ENCODE measurements at places on chromosomes 5 and 9.

- DNase-seq = no peak
Observed at GRCh38 chr5:41908374-41909079, 4.4 kb downstream of the RIMOC1 start.

DNA sequence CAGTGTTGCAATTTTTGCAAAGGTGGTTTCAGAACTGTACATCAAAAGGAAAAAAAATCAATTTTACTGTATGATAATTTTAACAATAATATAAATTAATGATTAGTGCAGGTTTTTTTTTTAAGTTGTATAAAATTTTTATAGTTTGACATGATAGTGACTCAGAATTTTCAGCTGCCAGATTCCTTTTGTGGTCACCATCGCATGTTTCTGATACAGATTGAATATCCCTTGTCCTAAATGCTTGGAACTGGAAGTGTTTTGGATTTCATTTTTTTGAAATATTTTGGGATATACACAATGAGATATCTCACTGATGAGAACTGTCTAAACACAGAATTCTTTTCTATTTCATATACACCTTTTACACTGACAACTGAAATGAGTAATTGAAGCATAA is 361.3 kb downstream of the RAB3C start:
- no peak for DNase-seq

DNA sequence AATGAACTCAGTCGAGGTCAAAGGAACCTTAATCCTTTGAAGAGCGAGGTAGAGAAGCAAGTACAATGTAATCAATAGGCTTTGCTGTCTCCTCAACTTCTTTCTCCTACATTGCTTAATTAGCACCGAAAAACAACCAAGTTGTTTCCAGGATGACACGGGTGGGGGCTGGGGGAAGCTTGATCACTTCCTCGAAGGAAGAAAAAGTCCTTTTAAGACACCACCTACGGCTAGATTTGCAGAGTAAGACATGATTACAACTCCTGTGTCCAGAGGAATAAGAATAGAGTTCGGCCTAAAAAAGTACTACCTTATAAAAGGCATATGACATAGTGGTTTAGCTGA is 811 bp upstream of the ARRDC3 start:
- no peak for DNase-seq

DNA sequence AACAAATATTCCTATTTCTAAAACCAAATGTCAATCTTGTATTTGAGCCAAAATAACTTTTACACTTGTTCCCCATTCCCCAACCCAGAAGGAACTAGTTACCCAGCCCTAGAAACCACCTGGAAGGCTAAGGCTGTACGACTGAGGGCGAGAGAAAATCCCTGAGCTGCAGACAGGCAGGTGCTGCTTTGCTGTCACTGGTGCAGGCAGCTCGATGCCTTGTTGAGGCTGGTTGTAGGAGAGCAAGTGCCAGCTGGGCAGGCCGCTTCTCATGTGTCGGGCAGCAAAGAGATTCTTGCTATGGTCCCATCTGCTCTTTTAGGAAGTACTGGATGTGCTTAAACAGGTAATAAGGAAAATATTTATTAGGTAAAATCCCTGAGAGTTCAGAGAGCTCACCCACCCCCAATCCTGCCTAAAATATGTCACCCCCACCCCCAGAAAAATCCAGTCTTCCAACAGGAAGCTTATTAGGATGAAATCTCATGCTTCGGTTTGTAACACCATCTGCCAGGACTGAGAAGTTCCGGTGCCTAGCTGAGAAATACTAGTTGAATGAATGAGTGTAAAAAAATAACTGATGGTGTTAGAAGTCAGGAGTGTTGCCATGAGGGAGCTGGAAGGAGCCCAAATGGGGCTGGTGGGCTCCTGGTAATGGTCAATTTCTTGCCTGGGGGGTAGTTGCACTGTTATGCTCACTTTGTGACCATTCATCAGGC is 91.1 kb upstream of the DMRT1 start:
- no peak for DNase-seq

DNA sequence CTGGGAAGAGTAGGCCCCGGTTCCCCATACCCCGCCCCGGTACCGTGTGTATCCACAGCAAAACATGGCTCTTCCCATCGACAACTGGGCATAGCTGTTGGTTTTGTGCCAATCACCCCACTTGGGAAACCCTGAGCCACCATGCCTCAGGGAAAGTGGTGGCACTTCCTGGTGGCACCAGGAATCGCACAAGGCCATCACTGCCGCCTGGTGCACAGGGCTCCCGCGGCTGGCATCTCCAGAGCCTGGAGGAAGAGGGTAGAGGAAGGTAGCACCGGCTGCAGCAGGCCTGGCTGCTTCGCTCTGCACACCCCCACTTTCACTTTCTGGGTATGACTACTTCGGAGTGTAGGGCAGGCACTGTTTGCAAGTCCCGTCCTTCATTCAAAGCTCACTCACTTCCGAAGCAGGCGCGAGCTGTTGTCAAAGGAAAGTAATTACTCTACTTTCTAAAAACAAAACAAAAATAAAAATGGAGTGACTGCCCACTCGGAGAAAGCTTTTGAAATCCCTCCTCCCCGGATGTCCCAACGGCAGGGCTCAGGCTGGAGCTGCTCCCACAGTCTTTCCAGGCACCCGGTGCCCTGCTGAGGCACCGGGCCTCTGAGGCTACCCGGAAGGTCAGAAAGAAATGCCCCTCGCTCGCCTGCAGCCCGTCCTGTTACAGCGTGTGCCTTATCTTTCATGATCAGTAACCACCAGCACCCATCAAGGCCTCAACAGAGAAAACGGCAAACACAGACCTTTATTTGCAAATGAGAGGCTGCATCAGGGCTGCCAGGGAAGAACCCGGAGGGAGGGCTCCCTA is 2.0 kb downstream of the BRD3 start:
- no peak for DNase-seq

- no peak for DNase-seq
Observed at GRCh38 chr5:77791926-77792325, 15.8 kb upstream of the TBCA start.

GRCh38 chr5:178466342-178466741 is 123.9 kb downstream of the COL23A1 start:
- DNase-seq = no peak

GRCh38 chr9:122954253-122954691 is 13.5 kb downstream of the RABGAP1 start:
- no peak for DNase-seq

DNA sequence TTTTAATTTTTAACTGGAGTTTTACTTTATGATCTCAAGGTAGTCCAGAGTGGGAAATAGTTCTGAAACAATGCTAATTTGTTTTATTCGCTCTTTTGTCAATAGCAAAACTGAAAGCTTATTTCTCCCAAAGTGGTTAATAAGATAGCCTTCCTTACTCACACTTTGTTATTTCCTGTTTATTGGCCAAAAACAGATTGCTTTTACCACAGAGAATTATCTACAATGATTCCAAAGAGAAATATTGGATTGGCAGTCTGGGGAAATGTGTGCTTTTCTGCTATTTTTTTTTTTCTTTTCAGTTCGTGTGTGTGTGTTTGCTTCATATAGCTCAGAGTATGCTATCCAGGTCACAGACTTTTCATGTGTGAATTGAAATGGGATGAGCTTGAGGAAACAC is 756.7 kb upstream of the RGMB start:
- no peak for DNase-seq

- no peak for DNase-seq
Observed at GRCh38 chr5:54601411-54602230, 84.1 kb downstream of the SNX18 start.

DNA sequence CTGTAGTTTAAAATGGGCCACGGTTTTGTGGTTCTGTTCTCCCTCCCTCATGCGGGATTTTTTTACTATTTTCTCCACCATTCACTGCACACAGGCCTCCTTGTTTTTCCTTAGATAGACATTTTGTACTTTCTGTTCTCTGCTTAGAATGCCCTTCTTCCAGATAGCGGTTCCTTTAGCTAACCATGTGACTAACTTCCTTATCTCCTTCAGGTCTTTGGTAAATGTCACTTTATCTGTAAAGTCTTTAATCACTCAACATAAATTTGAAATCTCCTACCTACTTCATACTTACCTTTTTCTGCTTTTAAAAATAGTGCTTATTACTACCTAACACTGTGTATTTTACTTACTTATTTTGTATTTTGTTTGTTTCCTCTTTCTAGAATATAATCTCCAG is 15.0 kb downstream of the FER start:
- no peak for DNase-seq

DNA sequence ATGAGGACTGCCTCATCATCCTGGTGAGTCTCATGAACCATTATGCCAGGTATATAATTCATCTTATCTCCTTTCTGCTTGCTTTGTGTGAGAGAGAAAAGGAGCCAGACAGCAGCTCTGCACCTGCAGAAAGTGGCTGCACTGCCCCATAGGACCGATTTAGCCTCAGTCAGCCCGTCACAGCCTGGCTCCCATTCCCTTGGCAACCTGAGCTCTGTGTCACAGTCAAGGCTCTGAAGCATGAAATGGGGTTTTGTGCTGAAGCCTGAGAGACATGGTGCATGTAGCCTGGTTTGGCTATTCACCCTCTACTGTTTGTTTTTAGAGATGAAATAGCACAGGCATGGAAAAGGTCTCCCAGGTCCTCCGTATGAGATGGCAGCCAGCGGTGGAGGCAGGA is 198.3 kb downstream of the KCTD16 start:
- DNase-seq = no peak

- no peak for DNase-seq
Observed at GRCh38 chr9:19901586-19901985, 112.7 kb upstream of the SLC24A2 start.

DNA sequence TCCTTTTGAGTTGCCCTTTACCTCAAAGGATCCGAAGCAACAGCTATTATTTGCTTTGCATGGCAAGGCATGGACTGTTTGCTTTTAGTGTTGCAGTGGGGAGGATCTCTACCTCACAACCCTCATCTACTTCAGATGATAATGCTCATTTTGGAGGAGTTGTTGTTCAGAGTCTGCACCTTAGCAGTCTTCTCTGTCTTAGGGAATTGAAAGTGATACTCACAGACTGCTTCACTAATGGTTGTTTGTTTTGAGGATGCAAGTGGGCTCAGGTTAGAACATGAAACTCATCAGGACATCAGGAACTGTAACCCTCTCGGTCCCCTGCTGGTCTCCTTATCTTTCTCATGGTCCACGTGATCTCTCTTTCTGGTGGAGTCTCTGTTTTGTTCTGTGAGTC is 172.9 kb upstream of the ANKH start:
- DNase-seq = no peak

- no peak for DNase-seq
Observed at GRCh38 chr5:15285901-15286583, 213.9 kb upstream of the FBXL7 start.

DNA sequence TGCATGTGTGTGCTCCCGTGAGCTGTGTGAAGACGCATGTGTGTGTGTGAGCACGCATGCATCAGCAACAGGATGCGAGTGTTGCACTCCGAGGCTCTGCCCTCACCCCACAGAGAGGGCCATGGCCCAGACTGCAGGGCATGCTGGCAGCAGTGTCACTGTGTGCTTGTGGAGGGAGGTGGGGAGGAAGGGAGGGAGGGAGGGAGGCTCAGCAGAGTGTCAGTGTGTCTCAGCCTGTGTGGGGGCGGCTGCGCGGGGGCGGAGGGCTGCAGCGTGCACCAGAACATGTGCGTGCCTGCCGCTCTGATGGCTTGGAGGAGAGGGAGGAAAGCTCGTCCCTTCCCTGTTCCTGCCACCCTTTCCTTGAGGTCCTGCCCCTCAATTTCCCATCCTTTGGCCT is 5.3 kb downstream of the CAMK2A start:
- no peak for DNase-seq

- no peak for DNase-seq
Observed at GRCh38 chr5:120895660-120896059, 431.6 kb downstream of the PRR16 start.

GRCh38 chr5:95241-95980 is 3.4 kb downstream of the PLEKHG4B start:
- no peak for DNase-seq

DNA sequence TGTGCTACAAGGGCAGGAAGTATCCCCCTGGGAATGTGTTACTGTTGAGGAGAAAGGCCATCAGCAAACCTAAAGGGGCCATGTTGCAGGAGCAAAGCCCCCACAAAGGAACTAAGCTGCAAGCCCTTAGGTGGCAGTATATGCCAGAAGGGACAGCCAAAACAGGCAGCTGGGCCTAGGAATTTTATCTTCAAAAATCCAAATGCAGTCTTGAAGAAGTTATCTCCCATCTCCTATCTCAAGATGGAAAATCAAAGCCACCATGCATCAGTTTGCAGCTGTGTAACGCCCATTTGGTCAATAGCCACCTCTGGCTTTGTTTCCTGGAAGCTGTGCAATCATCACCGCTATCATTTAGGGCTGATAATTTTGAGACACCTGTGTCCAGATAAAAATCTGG is 400.3 kb downstream of the ARHGEF28 start:
- no peak for DNase-seq

DNA sequence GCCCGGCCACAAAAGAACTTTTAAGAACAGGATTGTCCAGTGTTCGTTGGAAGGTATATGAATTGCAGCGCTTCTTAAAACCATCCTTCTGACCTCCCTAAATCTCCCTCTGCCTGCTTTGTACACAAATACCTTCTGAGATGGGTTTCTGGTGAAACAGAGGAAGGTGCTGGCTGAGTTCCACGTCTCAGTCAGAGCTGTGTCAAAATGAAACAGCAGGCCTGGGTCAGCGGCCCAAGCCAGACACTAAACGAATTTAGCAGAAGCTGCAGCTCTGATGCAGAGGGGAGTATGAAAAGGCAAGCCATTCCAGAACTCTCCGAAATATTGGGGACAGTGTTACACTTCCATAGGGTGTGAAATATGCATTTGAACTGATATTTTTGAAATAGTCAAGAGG is 37.8 kb upstream of the CRB2 start:
- DNase-seq = no peak

Data from AG09319 (cell line).